NCI-H2081 treated with DMSO at 0.1 percent for 48 hours (cell line): ENCODE measurements at places on chromosomes 5 and 9.

DNA sequence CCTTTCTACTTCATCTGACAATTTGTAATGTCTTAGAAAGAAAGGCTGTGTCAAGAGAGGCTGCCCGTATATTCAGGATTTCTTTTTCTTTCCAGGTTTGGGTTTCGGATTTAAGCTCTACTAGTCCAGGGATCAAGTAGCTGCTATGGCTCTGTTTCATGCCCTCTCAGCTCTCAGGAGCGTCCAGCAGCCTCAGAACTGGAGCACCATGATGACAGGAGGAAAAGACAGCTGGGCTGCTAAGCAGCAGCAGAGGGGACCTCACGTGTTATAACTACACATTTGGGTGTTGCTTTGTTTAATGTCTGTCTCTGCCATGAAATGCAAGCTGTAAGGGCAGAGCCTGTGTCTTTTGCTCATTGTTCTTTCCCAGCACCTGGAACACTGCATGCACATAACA is 28.5 kb downstream of the TBC1D2 start:
- DNase-seq, result no peak

DNA sequence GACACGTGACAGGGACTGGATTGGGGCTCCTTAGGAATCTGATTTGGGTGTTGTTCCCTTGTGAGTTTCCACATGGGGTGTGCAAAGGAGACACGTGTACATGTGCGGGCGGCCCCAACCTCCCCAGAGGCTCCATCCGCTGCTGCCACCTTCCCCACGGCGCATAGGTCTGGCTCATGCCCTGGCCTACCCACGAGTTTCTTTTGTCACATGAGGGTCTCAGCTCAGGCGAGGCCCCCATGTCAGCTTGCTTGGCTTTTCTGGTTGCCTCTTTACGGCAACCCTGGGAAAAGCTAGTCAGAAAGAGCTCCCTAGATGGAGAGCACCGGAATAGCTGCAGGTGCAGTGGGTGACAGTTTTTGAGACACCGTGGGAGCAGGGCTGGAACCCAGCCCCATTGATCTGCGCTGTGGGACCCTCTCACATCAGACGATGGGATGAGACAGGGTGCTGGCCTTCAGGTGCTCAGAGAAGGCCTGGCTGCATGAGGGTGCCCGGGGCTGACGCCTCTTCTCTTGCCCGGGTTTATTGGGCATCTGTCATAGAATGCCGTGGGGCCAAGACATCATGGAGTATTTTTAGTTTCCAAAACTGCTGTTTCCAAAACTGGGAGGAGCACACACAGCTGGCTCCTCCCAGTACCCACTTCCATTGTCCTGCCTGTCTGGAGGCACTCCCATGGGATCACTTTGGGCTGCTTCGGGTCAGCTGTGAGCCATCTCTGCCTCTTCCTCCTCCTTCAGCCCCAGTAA is 107.8 kb downstream of the WNK2 start:
- DNase-seq, result no peak

DNA sequence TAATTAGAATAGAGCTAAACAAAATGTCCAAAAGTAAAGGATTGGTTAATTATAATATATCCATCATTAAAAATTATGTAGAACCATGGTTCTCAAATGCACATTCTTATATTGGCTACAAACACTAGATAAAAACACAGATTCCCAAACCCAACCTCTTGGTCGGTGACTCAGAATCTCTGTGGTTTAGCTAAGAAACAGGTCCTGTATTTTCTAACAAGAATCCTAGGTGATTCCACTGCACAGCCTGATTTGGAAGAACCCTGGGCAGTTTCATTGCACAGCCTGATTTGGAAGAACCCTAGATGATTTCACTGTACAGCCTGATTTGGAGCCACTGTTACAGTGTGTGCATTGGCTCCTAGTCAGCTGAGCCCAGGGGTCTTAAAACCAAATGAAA is 67.9 kb downstream of the KIAA1958 start:
- no peak for DNase-seq

GRCh38 chr9:77514886-77515711 is 133.0 kb downstream of the GNA14 start:
- no peak for DNase-seq

- DNase-seq, result no peak
These were observed 69.9 kb downstream of the TLE1 start for GRCh38 chr9:81619353-81620001.

GRCh38 chr5:35129921-35130485 is 82.3 kb upstream of the AGXT2 start:
- DNase-seq, result no peak

GRCh38 chr9:35844628-35845270 is 15.7 kb downstream of the TMEM8B start:
- no peak for DNase-seq

DNA sequence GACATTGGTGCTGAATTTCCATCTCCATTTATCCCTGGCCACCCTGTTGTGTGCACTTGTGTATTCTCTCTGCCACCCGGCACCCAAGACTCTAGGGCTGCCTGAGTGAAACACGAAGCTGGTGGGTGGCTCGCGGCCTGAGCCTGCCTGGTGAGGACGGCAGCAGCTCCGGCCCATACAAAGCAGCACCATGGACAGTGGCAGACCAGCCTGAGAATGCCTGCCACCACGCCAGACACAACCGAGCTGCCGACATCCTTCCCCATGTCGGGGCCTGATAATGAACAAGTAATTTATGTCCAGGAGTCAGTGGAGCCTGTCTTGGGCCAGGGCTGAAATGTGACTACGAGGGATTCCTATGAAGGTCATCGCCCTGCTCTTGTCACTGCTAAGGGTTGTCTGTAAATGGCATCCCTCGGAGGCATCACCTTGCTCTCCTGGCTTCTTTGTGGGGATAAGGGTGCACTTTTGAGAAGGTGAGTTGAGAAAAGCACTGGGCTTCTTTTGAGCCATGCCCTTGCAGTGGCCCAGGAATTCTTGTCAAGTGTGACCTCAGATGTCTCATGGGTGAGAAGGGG is 175.7 kb downstream of the MELK start:
- DNase-seq, result no peak

- no peak for DNase-seq
These were observed 12.9 kb downstream of the DYNC2I2 start for GRCh38 chr9:128643519-128644300.

DNA sequence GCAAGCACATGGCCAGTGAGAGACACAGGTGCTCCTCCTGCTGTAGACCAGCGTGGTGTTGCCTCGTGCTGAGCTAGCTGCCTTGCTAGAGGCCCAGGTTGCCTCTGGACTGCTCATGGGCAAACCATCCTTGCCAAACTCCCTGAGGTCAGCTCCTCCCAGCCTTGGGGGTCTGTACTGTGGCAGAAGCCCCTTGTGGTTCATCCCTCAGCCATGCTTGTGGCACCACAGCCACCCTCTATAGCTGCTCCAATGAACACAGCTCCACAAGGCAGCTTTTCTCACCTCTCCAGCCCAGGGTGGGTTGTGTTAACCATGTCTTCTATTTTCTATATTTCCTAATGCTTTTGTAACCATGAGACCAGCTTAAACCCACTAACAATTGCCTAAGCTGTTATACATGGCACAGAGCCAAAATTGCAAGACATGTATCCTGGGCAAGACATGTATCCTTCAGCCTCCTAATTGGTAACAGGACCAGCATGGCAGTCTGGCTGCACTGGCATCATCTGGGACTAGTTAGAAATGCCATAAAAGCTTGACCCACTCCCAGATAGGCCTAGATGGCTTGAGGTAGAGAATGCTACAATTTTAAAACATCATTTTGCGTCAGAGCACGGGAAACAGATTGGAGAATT is 183.1 kb upstream of the S1PR3 start:
- no peak for DNase-seq

- DNase-seq, result no peak
These were observed 553.2 kb downstream of the DTWD2 start for GRCh38 chr5:118435131-118435530.

GRCh38 chr9:28909526-28909925 is 1336.2 kb upstream of the C9orf72 start:
- no peak for DNase-seq

DNA sequence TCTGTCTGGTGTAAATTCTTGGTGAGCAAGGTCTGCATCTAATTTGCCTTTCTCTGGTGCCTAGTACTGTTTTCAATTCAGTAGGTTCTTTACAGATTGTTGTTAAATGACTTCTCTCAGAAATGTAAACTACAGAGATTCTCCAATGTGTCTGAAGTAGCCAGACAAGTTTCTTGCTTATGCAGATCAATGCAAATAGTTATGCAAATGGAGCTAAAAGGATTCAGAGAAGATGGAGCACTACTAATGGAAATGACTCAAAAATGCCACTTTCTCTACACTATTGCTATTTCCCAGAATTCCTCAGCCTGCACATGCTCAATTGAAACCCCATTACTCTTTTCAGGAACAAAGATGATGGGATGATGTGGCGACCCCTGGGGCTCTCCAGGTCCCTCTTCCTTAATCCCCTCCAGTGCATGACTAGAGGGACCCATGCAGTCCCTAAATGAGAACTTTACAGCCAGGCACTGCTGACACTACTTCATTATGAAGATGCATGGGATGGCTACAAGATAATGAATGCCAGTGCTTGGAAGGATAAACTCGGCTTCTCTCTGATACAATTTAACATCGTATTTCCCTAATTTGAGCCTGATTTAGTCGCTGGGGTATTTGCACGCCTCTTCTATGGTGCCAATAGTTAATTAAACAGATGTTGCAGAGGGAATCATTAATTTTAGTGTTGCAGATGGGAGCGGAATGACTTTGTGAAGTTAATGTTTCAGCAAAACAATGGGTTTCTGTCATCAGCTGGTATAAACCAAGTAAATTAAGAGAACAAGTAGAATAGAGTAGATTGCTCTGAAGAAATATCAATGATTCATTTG is 753.2 kb downstream of the TLR4 start:
- DNase-seq, result no peak

DNA sequence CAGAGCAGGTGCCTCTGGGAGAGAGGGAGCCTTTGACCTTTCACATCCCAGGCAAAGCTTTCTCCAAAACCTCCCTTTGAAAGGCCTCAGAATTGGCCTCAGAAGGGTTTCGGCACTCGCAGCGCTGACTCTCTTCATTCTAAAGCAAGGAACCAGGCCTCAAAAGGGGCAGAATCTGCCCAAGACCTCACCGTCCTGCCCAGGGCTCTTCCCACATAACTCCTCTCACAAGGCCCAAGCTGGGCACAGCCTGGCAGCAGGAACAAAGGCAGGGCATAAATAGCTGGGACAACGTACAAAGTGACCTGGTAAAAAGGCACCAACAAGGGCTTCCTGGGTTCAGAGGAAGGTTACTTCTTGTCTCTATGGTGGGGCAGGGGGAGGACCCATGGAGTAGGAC is 166.3 kb upstream of the FSTL4 start:
- DNase-seq, result no peak

DNA sequence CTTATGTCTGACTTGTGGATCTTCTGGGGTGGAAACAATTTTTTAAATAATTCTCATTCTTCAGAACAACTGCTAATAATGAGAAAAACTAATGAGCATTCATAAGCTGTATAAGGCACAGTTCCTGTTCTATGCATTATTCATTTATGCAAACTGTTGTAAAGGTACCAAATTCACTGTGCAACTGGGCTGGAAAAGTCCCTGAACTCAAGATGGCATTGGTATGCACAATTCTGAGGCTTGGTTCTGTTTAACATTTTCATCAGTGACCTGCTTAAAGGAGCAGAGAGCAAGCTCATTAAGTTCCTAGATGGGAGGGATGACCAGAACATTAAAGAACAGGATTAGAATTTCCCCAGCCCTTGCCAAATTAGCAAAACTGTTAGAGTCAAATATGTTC is 104.5 kb downstream of the RFK start:
- no peak for DNase-seq

DNA sequence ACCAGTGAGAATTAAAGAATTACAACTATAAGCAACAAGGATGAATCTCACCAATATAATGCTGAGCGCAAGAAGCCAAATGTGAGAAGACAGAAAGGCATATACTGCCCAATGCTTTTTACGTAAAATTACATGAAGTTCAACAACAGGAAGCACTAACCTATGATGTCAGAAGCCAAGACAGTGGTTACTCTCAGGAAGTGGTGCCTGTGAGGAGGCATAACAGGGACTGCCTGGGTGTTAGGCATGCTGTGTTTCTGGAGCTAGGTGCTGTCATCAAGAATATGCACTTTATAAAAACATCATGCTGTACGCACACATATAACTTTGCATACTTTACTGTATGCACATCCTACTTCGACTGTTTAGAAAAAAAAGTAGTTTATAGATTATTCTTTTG is 30.1 kb downstream of the FRMD3 start:
- DNase-seq, result no peak

- DNase-seq, result no peak
These were observed 16.7 kb upstream of the IQGAP2 start for GRCh38 chr5:76386360-76386759.

GRCh38 chr5:2482778-2483177 is 268.7 kb downstream of the IRX2 start:
- no peak for DNase-seq

- DNase-seq, result no peak
These were observed 36.5 kb downstream of the CFAP95 start for GRCh38 chr9:69857131-69857530.

- DNase-seq, result no peak
These were observed 43.4 kb upstream of the SH3PXD2B start for GRCh38 chr5:172497591-172498255.

- DNase-seq, result no peak
These were observed 311.7 kb downstream of the TRIM36 start for GRCh38 chr5:114857941-114858551.

GRCh38 chr9:25658571-25658970 is 19.7 kb downstream of the TUSC1 start:
- no peak for DNase-seq

DNA sequence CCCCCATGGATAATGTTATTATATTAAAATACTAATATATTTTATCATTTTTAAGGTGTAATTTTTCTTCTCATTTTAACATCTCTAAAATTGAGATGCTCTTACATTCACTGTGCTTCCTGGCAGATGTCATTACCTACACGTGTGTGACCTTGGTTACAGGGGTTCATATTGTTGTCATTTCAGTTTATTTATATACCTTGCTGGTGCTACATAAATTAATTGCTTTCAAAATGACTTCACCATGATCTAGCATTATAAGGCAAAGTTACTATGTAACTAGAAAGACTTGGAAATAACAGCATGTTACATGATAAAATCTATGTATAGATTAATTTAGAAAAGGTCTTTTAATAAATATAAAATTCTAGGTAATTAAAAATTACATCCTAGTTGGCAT is 60.9 kb downstream of the ARHGEF28 start:
- no peak for DNase-seq

GRCh38 chr5:145965804-145966203 is 29.4 kb downstream of the SH3RF2 start:
- DNase-seq, result no peak

DNA sequence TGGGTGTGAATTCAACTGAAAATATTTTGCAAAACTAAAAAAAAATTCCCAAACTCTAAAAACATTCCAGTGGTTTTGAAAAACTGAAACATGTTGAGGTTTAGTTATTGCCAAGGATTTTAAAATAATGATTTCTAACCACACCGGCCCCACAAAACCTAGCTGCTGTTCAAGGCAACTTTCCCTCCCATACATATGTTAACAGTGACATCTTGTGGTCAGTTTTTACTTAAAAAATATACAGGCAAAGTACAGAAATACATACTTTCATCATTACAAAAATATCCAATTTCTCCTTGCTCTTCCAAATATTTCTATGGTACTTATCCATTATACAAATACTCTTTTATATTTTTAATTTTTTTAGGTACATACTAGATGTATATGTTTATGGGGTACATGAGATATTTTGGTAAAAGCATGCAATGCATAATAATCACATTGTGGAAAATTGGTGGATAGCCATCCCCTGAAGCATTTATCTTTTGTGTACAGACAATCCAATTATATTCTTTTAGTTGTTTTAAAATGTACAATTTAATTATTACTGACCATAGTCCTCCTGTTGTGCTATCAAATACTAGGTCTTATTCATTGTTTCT is 34.4 kb upstream of the MRPS30 start:
- DNase-seq, result peak; percentile 52
